ENCODE measurements at places on chromosomes 12 and 14.

GRCh38 chr14:50020184-50020583, 96.2 kb downstream of the VCPKMT start:
- no peak for DNase-seq

DNA sequence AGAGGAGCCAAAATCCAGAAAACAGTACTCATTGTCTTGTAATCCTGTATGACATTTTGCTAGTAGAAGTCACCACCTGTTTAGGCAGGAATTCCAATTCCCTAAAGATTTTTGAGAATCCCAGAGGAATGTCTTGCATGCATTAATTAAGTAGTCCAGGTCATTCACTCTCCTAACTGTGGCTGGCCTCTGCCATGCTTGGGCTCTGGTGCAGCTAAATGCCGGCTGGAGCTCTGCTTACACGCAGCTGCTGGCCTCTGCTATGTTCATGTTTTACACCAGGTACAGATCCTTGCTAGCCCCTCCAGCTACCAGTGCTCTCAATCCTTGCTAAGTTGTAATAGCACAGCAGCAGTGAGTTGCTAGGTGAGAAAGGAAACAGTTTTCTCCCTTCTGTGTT, 16.3 kb upstream of the HIF1A start:
- no peak for DNase-seq

- no peak for DNase-seq
Observed at GRCh38 chr12:3998968-3999792, 126.0 kb upstream of the PARP11 start.

GRCh38 chr14:92973798-92974372, 50.9 kb downstream of the CHGA start:
- DNase-seq, result no peak

- no peak for DNase-seq
Observed at GRCh38 chr12:72271451-72272090, 599 bp upstream of the TRHDE start.

- DNase-seq, result no peak
Observed at GRCh38 chr14:67358924-67359774, 455 bp downstream of the ATP6V1D start.

GRCh38 chr14:57559576-57559975, 65.9 kb upstream of the CCDC198 start:
- DNase-seq, result no peak

GRCh38 chr12:26044592-26044991, 80.2 kb downstream of the BHLHE41 start:
- DNase-seq, result no peak

DNA sequence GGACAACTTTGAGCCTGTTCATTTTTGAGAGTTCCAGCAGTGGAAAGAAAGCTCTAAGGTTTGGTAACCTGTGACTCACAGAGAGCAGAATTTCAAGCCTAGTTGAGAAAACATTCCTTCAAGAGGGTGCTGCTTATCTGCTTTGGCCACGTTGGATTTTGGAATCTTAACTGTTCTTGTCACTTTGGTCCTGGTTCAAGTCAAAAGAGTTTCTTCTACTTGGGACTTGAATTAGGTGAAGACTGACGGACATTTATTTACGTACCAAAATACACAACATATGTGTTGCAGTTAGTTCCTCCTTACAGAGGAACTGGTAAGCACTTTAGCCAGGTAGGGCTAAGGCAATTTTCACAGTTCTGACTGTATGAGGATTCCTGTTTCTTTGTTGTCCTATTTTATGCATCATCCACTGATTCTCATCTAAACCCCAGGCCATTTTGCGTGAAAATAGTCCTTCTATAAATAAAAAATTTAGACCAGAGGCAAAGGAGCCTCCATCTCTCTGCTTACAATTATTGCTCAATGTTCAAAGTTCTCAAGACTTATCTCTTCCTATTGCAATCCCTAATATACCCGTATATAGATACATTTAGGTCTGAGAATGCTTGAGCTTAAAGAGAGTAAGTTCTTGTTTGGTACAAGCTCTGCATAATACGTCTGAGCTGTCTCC, 580.9 kb downstream of the DIO2 start:
- no peak for DNase-seq

- DNase-seq, result no peak
Observed at GRCh38 chr14:91326514-91327249, 82.2 kb upstream of the GPR68 start.

GRCh38 chr12:34219046-34219770, 196.9 kb downstream of the ALG10 start:
- DNase-seq, result no peak

GRCh38 chr12:110065540-110065939, 17.2 kb upstream of the C12orf76 start:
- DNase-seq, result no peak

DNA sequence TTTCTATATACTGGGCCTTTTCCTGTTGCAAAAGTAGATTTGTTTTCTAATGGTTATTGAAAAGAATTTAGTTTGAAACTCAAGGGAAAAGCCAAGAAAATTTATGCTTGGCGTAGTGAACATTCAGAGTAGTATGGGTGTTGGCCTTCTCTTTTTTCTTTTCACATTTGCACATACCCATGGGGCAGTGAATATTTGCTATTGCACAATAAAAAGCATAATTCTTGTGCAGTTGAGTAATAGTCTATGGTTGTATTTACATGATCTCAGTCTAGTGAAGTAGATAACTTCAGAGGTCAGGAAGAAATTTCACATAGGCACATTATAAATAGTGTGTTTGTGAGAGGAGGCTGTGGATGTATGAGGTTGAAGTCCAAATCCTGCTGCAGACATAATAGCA, 158.1 kb downstream of the FLRT2 start:
- DNase-seq, result no peak

GRCh38 chr14:69088586-69088985, 64.3 kb downstream of the DCAF5 start:
- DNase-seq, result no peak

DNA sequence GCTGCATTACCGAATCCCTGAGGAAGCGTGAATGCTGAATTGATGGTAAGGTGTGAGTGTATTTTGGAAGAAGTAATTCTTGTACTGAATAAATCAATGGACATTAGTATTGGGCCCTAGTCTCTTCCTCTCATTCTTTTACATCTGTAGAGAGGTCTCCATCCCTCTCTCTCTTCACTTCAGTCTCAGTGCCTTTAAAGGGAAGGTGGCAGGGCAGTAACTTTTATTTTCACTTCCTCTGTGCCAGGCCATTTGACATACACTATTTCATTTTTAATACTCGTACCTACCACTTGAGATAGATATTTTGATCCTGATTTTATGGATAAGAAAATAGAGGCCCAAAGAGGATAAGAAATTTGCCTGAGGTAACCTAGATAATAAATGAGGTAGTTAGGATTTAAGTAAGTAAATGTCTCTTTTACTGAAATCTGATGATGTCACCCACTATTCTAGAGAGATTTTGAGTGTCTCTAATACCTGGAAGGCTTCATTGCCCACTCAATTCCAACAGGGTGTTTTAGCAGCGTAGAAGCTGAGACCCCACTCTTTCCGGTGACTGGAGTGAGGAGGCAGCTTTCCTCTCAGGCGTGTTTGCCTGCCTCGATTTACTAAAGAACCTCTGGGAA, 177.9 kb upstream of the PRICKLE1 start:
- no peak for DNase-seq

DNA sequence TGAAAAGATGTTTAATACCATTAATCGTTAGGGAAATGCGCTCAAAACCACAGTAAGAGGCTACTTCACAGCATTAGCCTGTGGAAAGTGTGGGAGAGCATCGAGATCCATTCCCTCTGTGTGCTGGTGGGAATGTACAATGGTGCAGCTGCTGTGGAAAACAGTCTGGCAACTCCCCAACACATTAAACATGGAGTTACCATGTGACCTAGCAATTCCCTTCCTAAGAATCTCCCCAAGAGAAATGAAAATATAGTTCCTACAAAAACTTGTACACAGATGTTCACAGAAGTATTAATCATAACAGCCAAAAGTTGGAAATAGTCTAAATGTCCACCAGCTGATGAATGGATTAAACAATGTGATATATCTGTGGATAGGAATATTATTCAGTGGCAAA, 23.8 kb downstream of the MLXIP start:
- no peak for DNase-seq

- no peak for DNase-seq
Observed at GRCh38 chr14:71725922-71726579, 206.2 kb upstream of the RGS6 start.

- no peak for DNase-seq
Observed at GRCh38 chr14:104451474-104451873, 128.1 kb upstream of the C14orf180 start.

- DNase-seq, result no peak
Observed at GRCh38 chr12:104250366-104251125, 35.0 kb downstream of the TXNRD1 start.

DNA sequence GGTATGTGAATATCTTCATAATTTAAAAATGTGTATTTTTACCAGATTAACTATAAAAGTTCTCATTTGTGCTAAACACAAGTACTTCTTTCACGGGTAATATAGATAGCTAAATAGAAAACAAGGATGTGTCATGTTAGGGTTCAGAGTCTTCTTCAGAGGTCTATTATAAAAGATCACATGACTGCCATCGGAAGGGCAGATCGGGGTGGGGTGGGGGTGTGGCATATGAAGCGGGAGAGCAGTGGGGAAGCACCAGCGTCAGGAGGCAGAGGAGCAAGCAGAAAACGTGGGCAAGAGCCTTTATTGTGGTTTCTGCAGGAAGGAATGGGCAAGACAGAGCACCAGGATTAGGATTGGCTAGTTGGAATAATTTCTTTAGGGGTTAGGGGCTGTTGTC, 63.7 kb upstream of the DNM1L start:
- DNase-seq, result no peak

DNA sequence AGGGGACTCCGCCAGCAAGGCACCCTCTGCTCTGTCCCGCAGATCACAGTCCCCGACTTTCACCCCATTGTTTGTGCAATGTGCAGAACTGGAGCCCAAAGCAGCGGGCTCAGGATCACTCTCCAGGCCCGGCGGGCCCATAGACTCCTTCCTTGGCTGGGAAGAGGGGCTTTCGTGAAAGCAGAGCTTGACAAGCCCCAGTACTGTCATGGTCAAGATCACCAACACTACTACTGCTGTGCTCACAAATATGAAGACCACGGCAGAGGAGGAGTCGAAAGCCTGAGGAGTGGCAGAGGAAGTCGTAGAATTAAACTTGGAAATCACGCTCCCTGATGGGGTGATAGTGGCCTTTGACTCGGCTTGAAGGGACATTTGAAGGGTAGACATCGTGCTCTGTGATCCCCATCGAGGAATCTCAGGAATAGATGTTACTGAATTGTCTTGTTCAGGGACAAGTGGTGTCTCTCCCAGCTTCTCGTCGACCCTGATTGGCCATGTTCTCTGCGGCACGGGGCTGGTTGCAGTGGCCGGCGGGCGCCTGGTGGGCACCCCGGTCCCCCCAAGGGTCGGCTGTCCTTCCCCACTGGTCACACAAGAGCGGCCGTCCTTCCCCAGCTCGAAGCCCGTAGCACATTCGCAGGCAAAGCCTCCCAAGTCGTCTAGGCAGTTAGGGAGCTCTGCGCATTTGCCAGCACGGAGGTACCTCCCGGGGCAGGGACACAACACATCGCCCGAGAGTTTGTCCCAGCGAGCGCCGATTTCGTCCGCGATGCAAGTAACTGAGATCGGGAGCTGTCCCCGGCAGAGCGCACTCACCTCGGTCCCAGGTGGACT, 1.1 kb downstream of the CLEC14A start:
- no peak for DNase-seq

GRCh38 chr14:90555126-90556011, 158.5 kb downstream of the CALM1 start:
- no peak for DNase-seq

DNA sequence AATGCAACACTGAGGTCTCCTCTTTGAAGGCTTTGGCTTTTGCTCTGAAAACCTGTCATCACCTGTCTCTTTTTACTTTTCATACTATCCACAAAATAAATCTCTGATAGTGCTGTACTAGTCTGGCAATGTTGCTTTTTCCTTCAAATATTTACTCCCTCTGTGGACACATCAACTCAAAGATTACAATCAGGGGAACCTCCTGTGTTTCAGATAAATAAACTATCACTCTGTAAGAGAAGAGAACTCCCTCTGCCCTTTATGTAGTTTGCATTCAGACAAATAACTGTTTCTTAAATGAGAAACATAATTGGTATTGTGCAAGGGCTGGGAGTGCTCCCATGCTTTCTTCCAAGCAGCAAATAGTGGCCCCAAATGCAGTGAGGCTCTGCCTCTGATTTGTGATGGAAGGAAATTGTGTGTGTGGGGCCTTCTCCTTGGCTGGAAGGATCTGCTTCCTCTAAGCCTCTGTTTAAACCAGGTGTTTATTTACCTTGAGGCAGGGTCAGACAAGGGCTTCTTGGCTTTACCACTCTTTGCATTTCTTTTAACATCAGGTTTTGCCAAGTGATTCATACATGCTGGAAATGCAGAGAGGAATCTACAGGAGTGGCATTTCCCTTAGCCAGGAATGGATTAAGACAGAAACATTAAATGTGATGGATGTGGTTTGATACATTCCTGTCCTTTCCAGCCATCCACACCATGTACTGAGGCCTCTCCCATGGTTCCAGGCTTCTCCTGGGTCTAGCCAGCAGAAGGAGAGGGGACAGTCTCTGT, 69.0 kb downstream of the AKAP6 start:
- DNase-seq, result no peak

- no peak for DNase-seq
Observed at GRCh38 chr14:104283197-104284106, 145.1 kb downstream of the KIF26A start.

GRCh38 chr14:78018283-78018682, 151.9 kb upstream of the NRXN3 start:
- DNase-seq, result no peak
